ENCODE measurements at places on chromosomes 6 and 20.

- no peak for DNase-seq
Measured at GRCh38 chr20:50408526-50409364, 101.4 kb upstream of the PTPN1 start.

- no peak for DNase-seq
Measured at GRCh38 chr6:15396808-15397207, 150.9 kb downstream of the JARID2 start.

- no peak for DNase-seq
Measured at GRCh38 chr6:161091972-161092701, 100.6 kb downstream of the MAP3K4 start.

GRCh38 chr6:42226645-42227143 lies 9.0 kb upstream of the MRPS10 start:
- DNase-seq: no peak

- no peak for DNase-seq
Measured at GRCh38 chr6:4612636-4613171, 163.5 kb upstream of the CDYL start.

- DNase-seq: no peak
Measured at GRCh38 chr6:159959976-159960384, 8.9 kb upstream of the IGF2R start.

GRCh38 chr6:39772559-39773273 lies 19.5 kb upstream of the DAAM2 start:
- no peak for DNase-seq

DNA sequence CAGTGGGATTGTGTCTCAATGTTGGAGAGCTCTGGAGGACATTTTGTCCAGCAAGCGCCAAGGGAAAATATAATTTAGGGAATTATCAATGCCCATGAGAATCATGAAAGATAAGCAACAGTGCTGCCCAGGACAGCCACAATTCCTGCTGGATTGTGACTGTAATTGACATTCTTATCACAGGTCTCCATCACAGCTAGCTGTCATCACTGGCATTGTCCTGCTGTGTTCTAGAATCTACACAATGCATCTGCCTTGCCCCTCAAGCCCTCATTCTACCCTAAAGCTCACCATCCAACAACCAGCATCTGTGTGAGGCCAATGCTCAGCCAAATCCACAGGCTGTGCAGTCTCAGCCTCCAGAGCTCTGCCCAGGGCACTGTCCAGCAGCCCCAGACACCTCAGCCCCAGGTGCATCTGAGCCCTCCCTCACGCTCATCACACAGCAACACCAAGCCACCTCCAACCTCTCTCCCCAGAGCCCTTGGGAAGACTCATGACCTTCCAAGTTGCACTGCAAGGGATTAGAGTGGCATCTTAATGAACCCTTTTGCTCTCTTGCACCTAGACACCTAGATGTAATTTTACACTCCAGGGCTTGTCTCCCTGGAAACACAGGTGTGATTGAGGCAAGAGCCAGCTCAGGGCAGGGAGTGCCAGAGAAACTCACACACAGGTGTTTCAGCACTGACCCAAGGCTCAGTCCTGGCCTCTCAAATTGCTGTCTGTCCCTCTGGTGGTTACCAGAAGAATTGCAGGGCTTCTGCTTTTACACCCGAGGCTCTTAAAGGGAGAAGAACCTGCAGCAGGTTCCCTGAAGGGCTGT lies 85.2 kb upstream of the PHACTR3 start:
- DNase-seq: no peak

GRCh38 chr6:114649298-114649697 lies 306.5 kb upstream of the HS3ST5 start:
- DNase-seq: no peak

GRCh38 chr6:84764332-84765049 lies at the start of gene TBX18:
Gene TBX18 (minus strand): TSS chr6:84764598. CDS start chr6:84764181, 417 bp downstream.
- no peak for DNase-seq

DNA sequence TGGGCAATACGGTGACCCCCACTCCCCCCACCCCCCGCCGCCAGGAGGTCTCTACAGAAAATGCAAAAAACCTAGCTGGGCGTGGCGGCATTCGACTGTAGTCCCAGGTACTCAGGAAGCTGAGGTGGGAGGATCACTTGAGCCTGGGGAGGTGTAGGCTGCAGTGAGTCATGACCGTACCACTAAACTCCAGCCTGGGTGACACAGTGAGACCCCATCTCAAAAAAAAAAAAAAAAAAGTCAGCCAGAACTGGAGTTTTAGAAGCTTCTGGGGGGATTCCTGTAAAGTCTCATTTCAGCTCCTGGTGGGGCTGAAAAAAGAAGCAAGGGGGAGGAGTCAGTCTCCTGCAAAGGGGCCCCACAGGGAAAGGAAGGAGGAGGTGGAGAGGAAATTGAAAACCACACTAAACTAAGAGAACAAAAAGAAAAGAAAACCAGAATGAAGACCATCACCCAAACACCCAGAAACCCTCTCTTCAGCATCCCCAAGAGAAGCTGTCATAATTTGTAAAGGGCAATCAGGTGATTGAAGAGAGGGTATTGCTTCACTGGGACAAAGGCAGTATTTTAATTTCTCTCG lies 50.4 kb downstream of the NOL4L start:
- DNase-seq: no peak

DNA sequence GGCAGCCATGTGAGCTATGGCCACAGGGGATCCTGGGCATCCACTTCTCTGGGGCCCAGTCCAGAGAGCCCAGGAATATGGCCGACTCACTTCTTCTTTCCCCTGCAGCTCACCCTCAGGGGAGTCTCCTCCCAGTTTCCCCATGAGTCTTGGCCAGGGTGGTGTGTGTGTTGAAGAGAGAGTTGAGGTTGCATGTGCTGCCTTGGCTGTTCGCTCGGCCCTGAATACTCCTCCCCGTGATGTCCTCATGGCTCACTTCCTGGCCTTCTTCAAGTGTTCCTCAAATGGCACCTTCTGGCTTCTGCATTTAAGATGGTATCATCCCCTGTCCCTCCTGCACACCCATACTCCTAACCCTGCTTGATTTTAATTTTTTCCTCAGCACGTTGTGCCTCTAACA lies 3.2 kb upstream of the TREML1 start:
- DNase-seq: no peak

DNA sequence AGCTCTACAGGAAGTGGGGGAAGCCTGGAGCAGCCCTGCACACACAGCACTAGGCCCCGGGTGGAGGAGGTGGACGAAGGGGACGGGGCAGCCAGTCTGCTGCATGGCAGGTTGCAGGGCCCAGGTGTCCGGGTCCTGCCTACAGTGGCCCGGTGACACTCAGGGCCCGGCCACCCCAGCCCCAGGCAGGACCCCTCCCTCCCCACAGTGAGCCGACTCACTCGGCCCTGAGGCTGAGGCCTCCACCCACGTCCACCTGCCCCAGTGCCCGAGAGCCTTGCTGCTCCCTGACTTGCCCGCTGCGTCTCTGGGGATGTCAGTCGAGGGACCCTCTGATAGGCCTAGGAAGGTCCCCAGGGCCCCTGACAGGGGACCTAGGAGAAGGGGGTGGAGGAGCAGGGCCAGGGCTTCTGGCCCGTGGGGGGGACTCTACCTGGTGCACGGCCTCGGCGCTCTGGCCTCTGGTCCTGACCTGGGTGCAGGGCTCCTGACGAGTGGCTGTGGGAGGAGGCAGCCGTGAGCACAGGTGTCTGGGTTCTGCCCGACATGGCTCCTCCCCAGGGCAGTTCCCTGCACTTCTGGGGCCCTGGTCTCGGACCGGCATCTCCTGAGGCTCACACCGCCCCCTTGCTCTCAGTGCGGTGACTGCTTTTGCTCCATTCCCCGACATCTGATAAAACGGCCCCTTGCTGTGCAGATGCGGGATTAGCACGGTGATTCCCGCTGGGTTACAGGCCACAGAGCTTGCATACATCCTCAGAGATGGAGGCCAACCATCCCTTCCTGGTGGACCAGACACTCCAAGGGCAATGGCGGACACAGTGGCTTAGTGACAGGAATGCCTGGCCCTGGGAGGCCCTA lies 20.1 kb downstream of the FRMD1 start:
- no peak for DNase-seq

- DNase-seq: no peak
Measured at GRCh38 chr6:159119791-159120190, 49.4 kb upstream of the FNDC1 start.

- no peak for DNase-seq
Measured at GRCh38 chr6:113586413-113587077, 270.6 kb upstream of the MARCKS start.

GRCh38 chr6:2940010-2940850 lies 31.1 kb downstream of the SERPINB6 start:
- no peak for DNase-seq

DNA sequence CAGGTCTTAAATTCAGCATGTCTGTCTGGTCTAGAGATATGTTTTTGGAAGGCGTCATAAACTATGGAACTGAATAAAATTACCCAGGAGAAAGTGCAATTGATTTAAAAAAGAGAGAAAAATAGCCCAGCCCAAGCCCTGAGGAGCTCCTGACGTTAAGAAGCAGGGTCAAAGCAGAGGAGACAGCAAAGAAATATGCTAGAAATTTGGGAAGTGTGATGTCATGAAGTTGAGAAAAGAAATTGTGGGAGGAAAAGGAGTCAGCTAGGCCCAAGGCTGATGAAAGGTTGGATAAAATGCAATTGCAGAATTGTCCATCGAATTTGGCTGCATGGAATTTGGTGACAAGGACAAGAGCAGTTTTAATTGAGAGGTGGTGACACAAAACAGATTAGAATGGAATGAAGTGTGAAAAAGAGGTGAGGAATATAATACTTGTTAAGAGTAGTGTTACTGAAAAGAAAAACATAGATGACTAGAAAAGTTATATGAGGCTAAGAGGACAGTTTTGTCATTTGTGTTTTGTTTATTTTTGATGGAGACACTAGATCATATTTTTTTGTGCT lies 381.6 kb downstream of the LAMA2 start:
- DNase-seq: no peak

GRCh38 chr6:22248513-22249308 lies 48.1 kb downstream of the PRL start:
- no peak for DNase-seq

- DNase-seq: no peak
Measured at GRCh38 chr20:54067606-54068174, 2.7 kb downstream of the BCAS1 start.

DNA sequence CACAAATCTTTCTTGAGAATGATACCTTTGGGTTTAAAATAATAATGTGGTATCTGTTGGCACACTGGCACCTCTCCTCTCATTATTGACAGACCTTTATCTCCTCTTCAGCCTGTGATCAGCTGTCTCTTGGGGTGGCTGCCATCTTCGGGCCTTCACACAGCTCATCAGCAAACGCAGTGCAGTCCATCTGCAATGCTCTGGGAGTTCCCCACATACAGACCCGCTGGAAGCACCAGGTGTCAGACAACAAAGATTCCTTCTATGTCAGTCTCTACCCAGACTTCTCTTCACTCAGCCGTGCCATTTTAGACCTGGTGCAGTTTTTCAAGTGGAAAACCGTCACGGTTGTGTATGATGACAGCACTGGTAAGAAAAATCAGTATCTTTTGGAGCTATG lies 232.8 kb downstream of the GRIK2 start:
- no peak for DNase-seq

DNA sequence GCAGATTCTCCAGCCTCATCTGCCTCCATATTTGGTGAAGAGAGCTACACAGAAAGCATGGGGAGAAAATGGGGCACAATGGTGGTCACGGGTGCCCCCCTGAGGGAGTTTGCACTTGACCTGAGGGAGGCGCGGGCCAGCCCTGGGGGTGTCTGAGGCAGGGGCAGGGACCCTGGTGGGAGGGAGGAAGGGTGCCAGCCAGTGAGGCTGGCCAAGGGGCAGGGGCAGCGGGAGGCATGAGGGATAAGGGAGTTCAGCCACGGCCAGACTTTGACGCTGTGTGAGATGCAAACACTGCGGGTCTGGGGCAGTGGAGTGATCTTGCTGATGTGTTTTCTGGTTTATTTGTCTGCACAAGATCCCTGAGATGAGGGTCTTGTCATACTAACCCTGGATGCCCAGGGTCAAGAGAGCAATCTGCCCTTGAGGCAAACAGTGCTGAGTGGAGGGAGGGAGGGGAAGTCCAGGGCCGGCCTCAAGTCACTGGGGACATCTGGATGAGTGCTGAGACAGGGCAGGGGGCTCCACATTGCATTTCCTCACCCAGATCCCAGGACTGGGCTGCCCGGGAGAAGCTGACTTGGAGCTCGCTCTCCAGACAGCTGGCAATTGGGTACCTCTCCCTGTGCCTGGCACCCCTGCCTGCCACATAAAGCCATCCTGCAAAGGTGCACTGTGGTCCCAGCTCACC lies 8.8 kb upstream of the PCMTD2 start:
- DNase-seq: no peak

GRCh38 chr6:157631412-157631811 lies 191.6 kb upstream of the SNX9 start:
- no peak for DNase-seq

DNA sequence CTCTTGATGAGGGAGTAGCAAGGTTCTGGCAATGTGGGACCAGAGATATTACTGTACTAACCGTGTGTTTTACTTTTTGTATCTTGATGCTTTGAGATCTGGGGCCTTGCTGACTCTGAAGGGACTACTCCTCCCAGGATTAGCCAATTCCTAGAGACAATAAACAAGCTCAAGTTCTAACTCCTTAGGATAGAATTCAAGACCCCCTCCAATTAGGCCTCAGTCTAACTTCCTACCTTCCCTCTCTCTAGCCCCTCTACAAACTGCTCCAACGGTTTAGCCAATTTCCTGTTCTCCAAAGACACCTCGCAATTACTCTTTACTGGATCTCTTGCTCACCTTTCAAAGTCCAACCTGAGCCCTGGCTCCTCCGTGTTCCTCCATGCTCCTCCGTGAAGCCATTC lies 158.7 kb upstream of the JARID2 start:
- no peak for DNase-seq

Measured in cortex of kidney (tissue), 1 donor.